ENCODE measurements at places on chromosomes 12 and 14.

DNA sequence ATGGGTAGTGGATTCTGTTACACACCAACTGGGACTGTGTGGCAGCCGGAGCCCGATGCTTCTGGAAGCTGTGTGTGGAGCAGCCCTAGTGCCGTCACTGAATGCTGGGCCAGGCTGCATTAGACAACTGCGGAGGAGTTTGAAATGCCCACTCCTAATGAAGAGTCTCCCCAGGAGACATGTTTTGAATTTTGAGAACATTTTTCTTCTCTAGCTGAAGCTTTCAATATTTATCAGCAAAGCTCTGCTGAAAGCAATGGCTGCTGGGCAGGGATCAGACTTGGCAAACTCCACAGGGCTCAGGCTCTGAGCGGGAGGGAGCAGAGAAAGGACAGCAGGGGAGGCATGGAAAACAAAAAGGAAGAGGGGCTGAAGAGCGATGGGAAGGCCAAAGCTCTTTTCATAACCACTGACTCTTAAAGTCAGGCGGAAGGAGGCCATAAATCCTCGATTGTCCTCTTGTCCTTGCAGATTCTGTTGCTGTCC lies 189.1 kb downstream of the MON2 start:
- no peak overlapping the region for H3K4me3 ChIP-seq
- H3K27me3 ChIP-seq: no peaks in the 10 kb centered on the region
- no peaks in the 10 kb centered on the region for H3K36me3 ChIP-seq
- no peak for DNase-seq
- no peaks in the 10 kb centered on the region for H3K4me1 ChIP-seq

- DNase-seq: no peak
- H3K4me3 ChIP-seq: no peak overlapping the region
- no peak overlapping the region for H3K27ac ChIP-seq
- no peaks in the 10 kb centered on the region for H3K36me3 ChIP-seq
Measured at GRCh38 chr12:65557438-65558181, 266.7 kb upstream of the HMGA2 start.

DNA sequence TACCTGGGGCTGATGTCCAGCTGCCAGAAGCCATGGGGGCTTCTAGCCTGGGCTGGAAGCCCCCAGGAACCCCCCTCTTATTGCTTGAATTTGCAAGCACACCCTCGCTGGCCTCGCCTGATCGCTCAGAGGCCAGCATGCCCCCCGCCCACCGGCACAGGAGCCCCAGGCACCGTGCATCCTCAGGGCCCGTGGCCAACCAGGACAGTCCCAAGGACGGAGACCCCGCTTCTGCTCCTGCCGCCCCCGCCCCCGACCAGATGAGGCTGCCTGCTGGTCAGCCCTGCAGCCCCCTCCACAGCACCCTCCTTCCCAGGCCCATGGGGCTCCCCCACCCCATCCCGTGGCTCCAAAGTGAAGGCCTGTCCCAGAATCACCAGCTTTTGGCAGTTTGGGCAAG lies 21.2 kb downstream of the RAB35 start:
- no peak for DNase-seq
- H3K27ac ChIP-seq: no peak overlapping the region
- no peaks in the 10 kb centered on the region for H3K36me3 ChIP-seq
- no peaks in the 10 kb centered on the region for H3K27me3 ChIP-seq
- no peak overlapping the region for H3K4me3 ChIP-seq

- H3K27ac ChIP-seq: no peak overlapping the region
- no peak for DNase-seq
- H3K36me3 ChIP-seq: no peaks in the 10 kb centered on the region
- no peaks in the 10 kb centered on the region for H3K4me1 ChIP-seq
Measured at GRCh38 chr12:26499979-26500640, 304.7 kb downstream of the SSPN start.

DNA sequence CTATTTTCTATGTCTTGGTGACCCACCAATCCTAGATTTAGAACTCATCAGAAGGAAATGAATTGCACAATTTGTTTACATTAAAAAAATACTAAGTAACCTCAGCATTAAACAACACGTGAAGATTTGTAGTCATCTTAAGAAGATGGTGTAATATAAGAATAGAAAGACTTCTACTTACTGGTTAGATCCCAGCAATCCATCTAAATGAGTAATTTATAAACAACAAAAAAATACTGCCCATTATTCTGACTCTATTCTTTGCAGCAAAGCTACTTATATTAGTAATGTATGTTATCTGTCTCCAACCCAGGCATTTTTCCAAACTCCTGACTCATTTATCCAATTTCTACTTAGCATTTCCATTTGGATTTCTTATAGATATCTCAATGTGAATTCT lies 67.8 kb downstream of the CD163L1 start:
- no peak for DNase-seq
- H3K4me3 ChIP-seq: no peak overlapping the region
- H3K4me1 ChIP-seq: no peaks in the 10 kb centered on the region
- H3K27me3 ChIP-seq: no peaks in the 10 kb centered on the region

Measured in pancreas (tissue), 10 donors.